Right lobe of liver (tissue), 6 donors: ENCODE measurements at places on chromosomes 5 and 9.

GRCh38 chr9:2622461-2623287 lies 1.1 kb downstream of the VLDLR start:
- peak; percentile 31 for DNase-seq

GRCh38 chr5:27491047-27491446 lies 452.7 kb upstream of the CDH9 start:
- DNase-seq: no peak

GRCh38 chr9:14522627-14523379 lies 170.4 kb downstream of the ZDHHC21 start:
- no peak for DNase-seq

DNA sequence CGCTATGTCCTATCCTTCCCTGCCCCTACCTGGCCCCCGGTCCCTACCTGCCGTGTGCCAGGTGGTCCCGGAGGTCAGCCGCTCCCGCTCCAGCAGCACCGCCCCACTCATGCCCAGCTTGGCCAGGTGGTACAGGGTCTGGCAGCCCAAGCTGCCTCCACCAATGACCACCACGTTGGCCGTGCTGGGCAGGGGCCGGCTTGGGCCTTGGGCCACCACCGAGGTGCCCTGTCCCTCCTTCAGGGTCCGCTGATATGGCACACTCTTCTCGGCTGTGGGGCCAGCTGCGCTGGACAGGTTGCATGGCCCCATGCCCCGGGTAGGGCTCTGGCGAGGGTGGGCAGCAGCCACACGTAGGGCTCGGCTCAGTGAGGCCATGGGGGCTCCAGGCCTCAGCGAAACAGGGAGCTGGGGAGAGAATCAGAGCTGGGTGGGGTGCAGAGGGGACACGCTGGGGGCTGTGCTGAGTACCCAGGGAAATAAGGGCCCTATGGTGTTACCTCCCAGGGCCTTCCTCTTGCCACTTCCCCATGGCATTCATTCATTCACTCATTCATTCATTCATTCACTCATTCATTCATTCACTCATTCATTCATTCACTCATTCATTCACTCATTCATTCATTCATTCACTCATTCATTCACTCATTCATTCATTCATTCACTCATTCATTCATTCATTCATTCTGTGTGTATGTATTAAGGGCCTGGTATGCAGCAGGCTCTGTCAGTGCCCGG lies 4.2 kb downstream of the SARDH start:
- peak; percentile 47 for DNase-seq

DNA sequence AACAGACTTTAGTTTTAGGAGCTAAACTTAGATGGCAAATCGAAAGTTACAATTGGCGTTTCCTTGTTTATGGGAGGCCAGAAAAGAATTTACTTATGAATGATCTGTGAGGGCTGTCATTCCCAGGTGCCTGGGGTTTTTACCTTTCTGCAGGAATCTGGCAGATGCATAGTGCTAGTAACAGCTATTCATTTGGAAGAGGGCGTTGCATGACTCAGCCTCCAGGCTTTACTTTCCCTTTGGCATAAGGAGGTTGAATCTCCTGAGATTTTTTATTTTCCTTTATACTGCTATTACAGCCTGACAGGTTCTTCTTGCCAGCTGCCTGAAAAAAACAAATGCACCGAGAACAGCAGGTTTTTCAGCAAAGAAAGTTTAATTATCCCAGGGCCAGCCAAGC lies 30.0 kb downstream of the CARD6 start:
- DNase-seq: no peak

DNA sequence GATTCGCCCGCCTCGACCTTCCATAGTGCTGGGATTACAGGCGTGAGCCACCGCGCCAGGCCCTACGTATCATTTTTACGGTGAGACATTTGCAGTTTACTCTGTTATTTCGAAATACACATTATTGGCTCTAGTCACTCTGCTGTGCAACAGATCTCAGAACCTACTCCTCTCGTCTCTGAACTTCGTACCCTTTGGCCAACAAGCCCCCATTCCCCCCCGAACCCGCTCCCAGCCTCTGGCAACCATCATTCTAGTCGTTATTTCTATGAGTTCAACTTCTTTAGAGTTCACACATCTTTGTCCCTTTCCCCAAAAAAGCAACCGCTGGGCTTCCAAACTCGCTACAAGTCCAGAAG lies 735 bp downstream of the PTGR1 start:
- DNase-seq: peak; percentile 39

DNA sequence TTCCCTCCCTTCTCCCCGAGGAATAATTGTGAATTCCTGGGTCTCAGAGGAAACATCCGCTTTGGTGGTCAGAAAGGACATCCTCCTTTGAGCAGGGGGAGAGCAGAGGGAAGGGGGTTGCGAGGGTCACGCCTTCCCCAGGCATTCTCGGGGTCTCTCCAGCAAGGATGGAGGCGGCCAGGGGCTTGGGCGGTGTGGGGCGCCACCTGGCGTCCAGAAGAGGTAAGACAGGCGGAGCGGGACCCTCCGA lies 129.1 kb downstream of the KCNIP1 start:
- peak; percentile 55 for DNase-seq

DNA sequence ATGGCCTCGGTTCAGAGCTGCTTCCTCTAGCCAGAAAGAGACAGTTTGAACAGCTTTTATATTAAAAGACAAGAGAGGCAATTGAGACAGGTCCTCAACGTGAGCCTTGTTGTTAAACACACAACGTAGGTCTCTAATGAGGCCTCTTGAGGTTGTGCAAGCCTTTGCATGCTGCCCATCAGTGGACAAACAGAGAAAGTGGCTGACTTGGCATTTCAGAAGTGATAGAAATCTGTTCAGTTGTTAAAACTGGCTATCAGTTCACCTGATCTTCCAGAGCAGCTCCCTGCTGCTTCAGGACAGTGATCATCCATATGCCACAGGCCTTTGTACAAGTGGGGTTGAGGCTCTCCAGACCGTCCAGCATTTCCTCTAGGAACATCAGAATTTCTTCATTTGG lies 58.8 kb downstream of the MROH2B start:
- DNase-seq: no peak

GRCh38 chr5:112161392-112161748 lies 257.7 kb downstream of the EPB41L4A start:
- no peak for DNase-seq

DNA sequence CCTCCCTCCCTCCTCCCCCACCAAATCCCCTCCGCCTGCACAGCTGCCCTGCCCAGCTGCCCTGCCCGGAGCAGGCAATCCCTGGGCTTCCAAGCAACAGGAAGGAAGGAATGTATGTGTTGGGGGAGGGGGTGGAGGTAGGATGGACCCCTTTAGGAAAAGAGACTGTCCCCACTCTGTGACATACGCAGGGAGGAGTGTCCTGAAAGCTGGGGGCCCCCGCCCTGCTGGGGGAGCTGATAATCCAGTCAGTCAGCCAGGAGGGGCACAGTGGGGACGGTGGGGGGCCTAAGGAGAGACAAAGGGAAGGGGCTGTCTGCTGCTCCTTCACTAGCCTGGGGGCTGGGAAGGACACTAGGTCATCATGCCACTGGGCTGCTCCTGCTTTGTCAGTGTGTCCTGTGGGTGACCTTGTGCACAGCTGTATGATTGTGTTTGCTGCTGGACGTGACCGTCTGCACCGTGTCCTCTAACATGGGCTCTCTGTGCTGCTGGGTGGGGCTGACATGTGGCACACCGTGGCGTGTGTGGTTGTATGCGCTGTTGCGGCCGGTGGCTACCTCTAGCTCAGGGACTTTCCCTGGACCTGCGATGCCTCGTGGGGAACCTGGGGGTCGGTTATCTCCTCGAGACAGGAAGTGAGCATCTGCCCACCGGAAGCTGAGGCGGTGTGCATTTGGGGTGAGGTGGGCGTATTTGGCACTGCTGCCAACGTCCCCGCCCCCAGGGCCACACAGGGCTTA lies 3.0 kb downstream of the N4BP3 start:
- peak; percentile 52 for DNase-seq

GRCh38 chr9:2740616-2741015 lies 23.3 kb downstream of the KCNV2 start:
- no peak for DNase-seq

DNA sequence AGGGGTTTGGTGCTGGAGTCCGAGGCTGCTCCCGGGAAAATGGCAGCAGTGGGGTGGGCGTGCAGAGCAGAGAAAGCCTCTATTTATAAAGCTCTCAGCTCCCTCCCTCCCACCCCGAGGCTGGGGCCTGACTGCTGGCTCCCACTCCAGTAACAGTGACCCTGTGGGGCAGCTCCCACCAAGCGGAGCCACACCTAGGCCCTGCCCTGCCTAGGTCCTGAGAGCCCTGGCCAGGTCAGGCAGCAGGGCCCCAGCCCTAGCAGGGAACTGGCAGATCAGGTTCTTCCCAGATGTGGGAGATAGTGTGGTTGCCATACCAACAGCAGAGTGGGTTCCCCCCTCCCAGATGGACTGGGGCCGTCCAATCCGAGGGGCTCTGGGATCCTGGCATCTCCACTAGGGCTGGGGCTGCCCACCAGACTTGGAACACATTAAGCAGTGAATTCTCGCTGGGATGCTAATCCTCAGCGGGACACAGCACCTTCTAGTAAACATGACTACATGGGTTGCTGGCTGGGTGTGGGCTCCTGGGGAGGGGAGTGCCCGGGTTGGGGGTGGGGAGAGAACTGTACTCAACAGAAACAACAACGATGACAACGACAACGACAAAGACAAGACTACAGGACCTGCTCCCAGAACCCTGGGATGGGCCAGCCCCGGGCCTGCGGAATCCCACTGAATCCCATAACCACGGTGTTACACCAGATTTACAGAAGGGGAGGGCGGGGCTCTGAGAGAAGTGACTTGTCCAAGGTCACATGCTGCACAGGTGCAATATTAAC lies 1.5 kb downstream of the SH3GLB2 start:
- no peak for DNase-seq

DNA sequence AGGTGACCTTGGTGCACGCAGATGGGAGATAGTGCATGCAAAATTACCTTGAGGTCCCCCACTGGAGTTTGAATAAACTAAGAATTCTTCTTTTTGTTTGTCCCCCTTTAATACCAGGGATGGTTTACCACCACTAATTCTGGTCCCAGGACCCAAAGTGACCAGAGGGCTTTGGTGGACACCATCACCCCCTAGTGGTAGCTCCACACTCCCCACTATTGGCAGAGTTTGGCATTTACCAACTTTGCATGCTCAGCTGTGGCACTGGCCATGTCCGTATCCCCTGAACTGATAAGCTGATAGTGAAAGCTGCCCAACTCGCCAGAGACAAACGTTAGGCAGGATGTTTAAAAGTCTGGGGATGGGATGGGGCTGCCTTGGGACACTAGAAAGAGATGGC lies 3.3 kb downstream of the ASTN2 start:
- DNase-seq: no peak

- no peak for DNase-seq
Measured at GRCh38 chr5:55502759-55503158, 32.0 kb downstream of the PLPP1 start.

DNA sequence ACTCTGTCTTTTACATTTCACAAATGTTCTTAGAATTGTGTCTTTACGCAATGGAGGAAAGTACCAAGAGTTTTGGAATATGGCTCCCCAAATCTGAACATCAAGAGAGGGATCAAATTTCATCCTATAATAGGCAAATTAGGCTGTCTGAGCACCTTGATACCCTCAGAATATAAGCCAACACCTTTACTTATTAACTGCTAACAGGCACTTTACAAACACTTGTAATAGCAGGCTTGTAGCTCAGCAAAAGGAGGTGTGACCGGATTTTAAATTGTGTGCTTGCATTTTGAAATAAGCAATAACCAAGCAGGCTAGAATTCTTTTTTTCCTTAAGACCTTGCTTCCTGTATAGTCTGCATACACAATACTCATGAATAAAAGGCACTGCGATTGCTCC lies 92.0 kb downstream of the ATP10B start:
- DNase-seq: no peak

GRCh38 chr9:113480612-113481011 lies 17.1 kb downstream of the RGS3 start:
- DNase-seq: peak; percentile 32

DNA sequence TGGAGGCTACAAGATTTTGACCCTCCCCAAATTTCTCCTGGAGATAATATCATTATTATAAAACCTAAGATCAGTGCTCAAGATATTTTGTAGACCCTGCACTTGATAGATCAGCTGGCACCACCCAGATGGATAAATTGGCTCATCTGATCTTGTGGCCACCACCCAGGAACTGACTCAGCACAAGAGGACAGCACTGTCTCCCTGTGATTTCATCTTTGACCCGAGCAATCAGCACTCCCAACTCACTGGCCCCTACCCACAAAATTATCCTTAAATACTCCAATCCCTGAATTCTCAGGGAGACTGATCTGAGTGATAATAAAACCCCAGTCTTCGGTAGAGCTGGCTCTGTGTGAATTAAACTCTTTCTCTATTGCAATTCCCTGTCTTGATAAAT lies 34.5 kb upstream of the TENT2 start:
- DNase-seq: no peak

- no peak for DNase-seq
Measured at GRCh38 chr5:138051441-138052296, 18.8 kb upstream of the FAM13B start.

DNA sequence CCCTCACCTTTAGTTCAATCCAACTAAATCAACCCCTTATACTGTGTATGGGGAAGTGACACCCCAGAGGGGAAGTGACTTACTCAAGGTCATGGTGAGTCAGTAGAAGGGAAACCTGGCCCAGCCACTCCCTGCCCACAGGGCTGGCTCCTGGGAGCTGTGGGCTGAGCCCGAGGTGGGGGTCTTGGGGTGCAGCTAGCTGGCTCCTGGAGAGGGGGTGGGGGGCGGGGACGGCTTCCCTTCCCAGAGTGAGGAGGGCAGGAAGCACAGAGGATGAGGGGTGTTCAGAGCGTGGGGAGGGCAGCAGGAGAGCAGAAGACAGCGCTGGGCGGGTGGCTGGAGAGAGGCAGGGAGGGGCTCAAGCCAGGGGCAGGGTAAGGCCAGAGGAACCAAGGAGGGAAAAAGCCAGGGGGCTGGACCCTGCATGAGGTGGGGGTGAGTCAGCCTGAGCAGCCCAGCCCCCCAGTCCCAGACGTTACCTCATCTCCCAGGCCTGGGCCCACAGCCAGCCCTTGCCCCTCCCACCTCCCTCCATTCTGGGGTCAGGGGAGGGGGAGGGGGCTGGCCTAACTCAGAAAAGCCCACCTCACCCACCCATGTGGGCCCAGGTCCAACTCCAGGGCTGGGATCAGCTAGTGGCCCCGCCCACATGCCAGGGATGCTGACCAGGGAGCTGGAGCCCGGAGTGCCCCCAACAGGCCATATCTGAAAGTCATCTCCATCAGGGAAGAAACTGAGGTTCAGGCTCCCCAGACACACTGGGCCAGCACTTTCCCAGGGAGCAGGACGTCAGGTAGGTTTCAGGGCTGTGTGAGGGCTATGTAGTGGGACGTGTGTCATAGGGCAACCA lies 2.8 kb downstream of the PDLIM7 start:
- DNase-seq: no peak

DNA sequence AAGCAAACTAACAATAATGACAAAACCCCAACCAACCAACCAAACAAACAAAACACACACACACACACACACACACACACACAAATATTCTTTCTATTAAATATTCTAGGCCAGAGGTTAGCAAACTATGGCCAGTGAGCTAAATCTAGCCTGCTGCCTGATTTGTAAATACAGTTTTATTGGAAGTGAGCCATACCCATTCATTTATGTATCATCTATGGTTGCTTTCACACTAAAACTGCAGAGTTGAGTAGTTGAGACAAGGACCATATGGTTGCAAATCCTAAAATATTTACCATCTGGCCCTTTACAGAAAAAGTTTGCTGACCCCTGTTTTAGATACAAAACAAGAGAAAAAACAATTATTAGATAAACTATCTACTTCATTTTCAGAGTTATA lies 620.5 kb upstream of the SEMA6A start:
- no peak for DNase-seq

- no peak for DNase-seq
Measured at GRCh38 chr5:15326932-15327331, 173.0 kb upstream of the FBXL7 start.
